ENCODE measurements at places on chromosomes 3 and 15. TPM values are rescaled to one million over a fixed set of nuclear protein-coding genes. Genes with fewer than 3 reads are reported as not detected.

Gene PCBP4
- 58.0 TPM for total RNA-seq

GRCh38 chr3:128591738-128592426 is 58.7 kb downstream of the RPN1 start:
- DNase-seq, result no peak

- DNase-seq, result no peak
Measured at GRCh38 chr3:189040656-189041335, 131.0 kb upstream of the TPRG1 start.

DNA sequence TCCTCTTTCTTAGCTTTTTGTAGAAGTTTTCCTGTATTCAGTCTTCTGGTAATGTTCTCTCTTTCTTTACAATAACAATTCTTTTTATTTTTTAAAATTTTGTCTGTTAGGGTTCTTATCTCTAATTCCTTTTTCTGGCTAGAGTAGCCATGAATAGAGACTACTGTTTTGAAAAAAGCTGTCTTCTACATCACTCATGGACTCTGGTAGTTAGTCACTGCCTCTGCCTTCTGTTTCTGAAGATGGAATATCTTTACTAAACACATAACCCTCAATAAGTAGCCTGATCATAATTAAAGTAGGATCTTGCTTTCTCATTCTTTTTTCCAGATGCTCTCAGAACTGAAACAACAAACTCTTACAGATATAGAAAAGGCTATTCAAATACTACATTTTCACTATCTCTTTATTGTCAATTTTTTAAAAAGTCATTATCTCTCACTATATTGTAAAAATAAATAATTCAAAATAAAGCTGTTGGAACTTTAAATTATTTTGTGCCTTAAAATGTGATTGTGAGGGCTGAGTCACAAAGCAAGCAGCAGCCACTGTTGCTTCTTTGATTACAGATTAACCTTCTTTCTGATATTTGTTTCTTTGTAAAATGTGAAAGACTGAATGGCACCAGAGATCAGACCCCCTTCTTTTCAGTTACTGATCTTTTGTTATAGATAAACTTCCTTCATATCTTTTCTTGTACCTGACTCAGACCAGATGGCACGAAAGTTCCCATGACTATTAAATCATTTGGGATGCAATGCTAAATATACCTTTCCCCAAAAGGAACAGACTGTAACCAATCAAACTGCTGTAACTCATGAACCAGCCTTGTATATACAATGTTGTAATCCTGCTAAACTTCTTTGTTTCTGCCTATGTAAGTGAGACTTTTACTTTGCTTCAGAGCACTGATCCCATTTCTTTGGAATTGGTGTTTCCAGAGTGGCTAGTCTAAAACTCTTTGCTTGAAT is 1159.5 kb downstream of the IGSF11 start:
- no peak for DNase-seq

DNA sequence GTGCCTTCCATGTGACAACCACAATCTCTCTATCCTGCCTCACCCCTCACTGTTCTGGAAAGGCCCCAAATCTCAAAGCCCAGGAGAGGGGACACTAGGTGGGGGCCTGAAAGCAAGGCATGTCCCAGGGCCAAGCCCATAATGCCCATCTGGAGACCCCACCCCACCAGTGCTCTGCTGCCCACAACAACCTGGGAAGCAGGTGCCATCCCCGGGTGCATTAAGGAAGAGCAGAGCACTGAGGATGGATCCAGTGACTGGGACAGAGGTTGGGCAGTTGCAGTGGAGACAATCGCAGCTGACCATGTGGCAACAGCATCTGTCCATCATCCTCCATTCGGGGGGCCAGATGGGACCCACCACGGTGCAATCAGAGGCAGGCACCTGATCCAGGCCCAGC is 106.2 kb upstream of the PRR20G start:
- DNase-seq, result no peak

Measured in Panc1 (cell line).